OCI-LY7 (cell line): ENCODE measurements at places on chromosomes 4 and X. TPM values are rescaled to one million over a fixed set of nuclear protein-coding genes. Genes with fewer than 3 reads are reported as not detected.

HS6ST2 gene
- total RNA-seq: not detected in 2 replicates

RHOXF1 gene
- total RNA-seq: not detected in 2 replicates

USP46 gene
- total RNA-seq: 15.5 and 15.8 TPM in 2 replicates

GEMIN8 gene
- total RNA-seq: 24.6 and 25.6 TPM in 2 replicates

C1QTNF7 gene
- not detected in 2 replicates for total RNA-seq

MAGEA10 gene
- not detected in 2 replicates for total RNA-seq

BCLAF3 gene
- 9.3 and 12.7 TPM in 2 replicates for total RNA-seq

NKX3-2 gene
- total RNA-seq: 0.63 and 0.79 TPM in 2 replicates

PCSK1N gene
- not detected in 2 replicates for total RNA-seq

MAPK10 gene
- 26.0 and 32.0 TPM in 2 replicates for total RNA-seq

PAGE2 gene
- not detected in 2 replicates for total RNA-seq

RIBC1 gene
- total RNA-seq: 0.74 and 0.88 TPM in 2 replicates

ACE2 gene
- not detected in 2 replicates for total RNA-seq

ANXA3 gene
- not detected in 2 replicates for total RNA-seq

CCDC149 gene
- not detected in 2 replicates for total RNA-seq

ABCG2 gene
- not detected in 2 replicates for total RNA-seq

CXCL9 gene
- total RNA-seq: not detected in 2 replicates

C4orf50 gene
- not detected in 2 replicates for total RNA-seq

PCYT1B gene
- total RNA-seq: not detected in 2 replicates

DLG3 gene
- 0.09 TPM in 1 of 2 replicates, not detected in the other for total RNA-seq

PF4V1 gene
- total RNA-seq: not detected in 2 replicates

NDST3 gene
- total RNA-seq: not detected in 2 replicates

MAGEA4 gene
- total RNA-seq: not detected in 2 replicates

DMRTC1 gene
- total RNA-seq: not detected in 2 replicates

ETDA gene
- total RNA-seq: not detected in 2 replicates

ZCCHC18 gene
- 4.5 and 4.6 TPM in 2 replicates for total RNA-seq

MAGEA9B gene
- total RNA-seq: not detected in 2 replicates

CLNK gene
- total RNA-seq: 2.0 TPM in 2 replicates

VSIG4 gene
- not detected in 2 replicates for total RNA-seq

DGKK gene
- total RNA-seq: not detected in 2 replicates

CXCR3 gene
- not detected in 2 replicates for total RNA-seq

TRIM60 gene
- total RNA-seq: not detected in 2 replicates

TMEM47 gene
- not detected in 2 replicates for total RNA-seq

CCKAR gene
- total RNA-seq: not detected in 2 replicates

PDE6B gene
- not detected in 2 replicates for total RNA-seq

TTC29 gene
- not detected in 2 replicates for total RNA-seq

COX7B2 gene
- not detected in 2 replicates for total RNA-seq

UBQLN2 gene
- total RNA-seq: 23.0 and 23.7 TPM in 2 replicates

ITM2A gene
- total RNA-seq: not detected in 2 replicates

XAGE3 gene
- not detected in 2 replicates for total RNA-seq

SCRG1 gene
- total RNA-seq: not detected in 2 replicates

FAM9B gene
- total RNA-seq: not detected in 2 replicates

SPATA4 gene
- not detected in 2 replicates for total RNA-seq

MGARP gene
- total RNA-seq: 0.28 TPM in 1 of 2 replicates, not detected in the other

MTMR1 gene
- total RNA-seq: 57.6 and 63.4 TPM in 2 replicates

BEND2 gene
- total RNA-seq: not detected in 2 replicates

CLCN5 gene
- 4.1 and 4.2 TPM in 2 replicates for total RNA-seq

AKAP4 gene
- total RNA-seq: not detected in 2 replicates

PORCN gene
- total RNA-seq: 9.9 and 11.3 TPM in 2 replicates
